Stimulated activated naive CD8-positive, alpha-beta T cell treated with anti-CD3 and anti-CD28 coated beads, Interleukin-15, amount 100 ng/mL, for 72 hours (primary cell): ENCODE measurements at places on chromosomes 11 and 22.

GRCh38 chr11:19199048-19199447, 2.7 kb downstream of the CSRP3 start:
- no peak for DNase-seq

DNA sequence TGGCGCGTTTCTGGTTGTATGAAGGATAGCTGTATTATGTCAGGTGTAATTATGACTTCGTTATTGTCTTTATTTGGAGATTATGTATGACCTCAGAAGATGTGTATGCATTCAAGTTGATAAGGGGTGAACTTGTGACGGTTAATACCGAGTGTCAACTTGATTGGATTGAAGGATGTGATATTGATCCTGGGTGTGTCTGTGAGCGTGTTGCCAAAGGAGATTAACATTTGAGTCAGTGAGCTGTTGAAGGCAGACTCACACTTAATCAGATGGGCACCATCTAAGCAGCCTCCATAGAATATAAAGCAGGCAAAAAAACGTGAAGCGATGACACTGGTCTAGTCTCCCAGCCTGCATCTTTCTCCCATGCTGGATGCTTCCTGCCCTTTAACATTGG, 15.3 kb upstream of the CD82 start:
- DNase-seq: no peak

- no peak for DNase-seq
Measured at GRCh38 chr11:117910525-117910924, 18.7 kb downstream of the TMPRSS13 start.

- DNase-seq: no peak
Measured at GRCh38 chr11:106785913-106786650, 232.2 kb downstream of the GUCY1A2 start.

DNA sequence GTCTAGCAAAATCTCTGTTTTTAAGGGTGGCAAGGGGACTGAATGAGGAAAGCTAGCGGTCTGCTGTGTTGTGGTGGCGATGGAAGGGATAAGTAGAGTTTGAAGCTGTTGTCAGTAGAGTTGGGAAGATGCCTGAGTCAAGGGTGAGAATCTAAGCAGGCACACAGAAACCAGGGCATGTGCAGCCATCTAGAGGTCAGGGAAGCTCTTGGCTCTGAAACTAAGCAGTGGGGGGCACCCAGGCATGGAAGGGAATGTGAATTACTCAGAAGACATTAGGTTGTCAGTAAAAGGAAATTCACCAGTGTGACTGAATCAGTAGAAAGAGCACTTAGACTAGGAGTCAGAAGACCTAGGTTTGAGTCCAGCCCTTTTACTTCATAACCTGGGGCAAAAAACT, 15.4 kb downstream of the BMAL1 start:
- DNase-seq: no peak

DNA sequence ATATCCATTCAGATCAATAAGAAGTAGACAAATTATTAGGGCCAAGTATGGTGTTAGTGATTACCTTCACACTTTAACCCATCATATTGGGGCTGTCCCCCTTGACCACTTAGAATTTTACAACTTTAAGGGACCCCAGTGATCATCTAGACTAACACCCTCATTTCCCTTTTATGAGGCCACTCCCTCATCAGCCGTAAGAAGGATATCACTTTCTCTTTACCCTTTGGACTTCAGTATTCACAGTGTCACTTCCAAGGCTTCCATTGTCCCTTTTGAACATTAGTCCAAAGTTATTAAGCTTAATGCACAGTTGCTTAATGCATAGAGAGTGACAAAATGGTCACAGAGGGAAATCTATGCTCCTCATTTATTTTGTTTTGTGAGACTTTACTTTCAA, 172.4 kb upstream of the MPPED2 start:
- no peak for DNase-seq

- DNase-seq: no peak
Measured at GRCh38 chr11:15507592-15507991, 392.9 kb downstream of the INSC start.

DNA sequence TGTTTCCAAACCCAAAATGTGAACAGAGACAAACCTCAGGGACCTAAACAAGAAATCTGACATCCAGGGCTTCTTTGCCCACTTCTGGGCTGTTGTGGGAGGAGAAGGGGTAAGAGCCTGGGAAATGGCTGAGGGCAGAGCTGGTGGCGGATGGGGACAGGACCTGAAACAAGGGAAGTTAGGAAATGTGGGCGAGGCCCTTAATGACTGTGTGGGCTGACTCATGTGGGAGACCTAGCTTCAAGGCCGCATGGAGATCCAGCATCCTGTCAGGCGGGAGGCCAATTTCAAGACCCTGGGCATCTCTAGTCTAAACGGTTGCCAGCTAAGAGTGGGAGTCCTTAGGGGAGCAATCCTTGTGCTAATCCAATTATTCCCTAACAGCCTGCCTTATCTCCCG, 2.1 kb upstream of the OAF start:
- no peak for DNase-seq

DNA sequence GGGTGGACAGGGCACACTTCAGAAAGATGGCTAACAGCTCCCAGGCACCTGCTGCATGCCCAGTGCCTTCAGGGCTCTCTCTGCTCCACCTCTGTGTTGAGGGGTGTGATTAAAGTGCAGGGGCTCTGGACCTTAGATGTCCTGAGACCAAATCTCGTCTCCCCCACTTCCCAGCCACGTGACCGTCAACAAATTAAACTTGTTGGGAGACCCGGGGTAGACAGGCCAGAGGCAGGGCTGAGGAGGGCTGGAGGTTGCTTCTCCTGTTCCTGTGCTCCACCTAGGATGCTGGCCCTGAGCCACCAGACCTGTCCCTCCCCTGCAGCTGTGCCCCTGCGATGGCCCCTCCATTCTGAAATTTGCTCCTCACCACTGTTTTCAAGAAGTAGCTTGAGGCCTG, 17.0 kb downstream of the NPTXR start:
- DNase-seq: no peak

GRCh38 chr11:104765401-104766095, 132.7 kb downstream of the CASP12 start:
- DNase-seq: no peak

- DNase-seq: peak; percentile 69
Measured at GRCh38 chr11:65919573-65920371, 546 bp downstream of the DRAP1 start.

- DNase-seq: no peak
Measured at GRCh38 chr11:105407101-105407500, 202.8 kb upstream of the GRIA4 start.

DNA sequence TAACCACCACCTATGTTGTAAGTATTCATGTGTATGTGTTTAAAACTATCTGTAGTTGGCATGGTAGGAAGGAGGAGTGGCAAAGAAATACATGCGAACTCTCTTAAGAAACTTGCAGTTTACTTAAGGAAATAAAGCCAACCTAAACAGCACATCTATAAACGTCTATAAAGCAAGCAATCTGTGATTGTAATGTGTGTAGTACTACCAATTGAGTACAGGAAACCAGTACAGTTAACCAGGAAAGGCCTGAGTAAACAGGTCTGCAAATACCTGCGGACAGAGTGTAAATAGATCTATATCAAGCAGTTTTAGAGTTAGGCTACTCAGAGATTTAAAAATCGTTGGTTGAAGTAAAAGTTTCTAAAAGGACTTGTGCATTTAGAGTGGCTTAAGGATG, 59.5 kb upstream of the AMOTL1 start:
- DNase-seq: no peak

DNA sequence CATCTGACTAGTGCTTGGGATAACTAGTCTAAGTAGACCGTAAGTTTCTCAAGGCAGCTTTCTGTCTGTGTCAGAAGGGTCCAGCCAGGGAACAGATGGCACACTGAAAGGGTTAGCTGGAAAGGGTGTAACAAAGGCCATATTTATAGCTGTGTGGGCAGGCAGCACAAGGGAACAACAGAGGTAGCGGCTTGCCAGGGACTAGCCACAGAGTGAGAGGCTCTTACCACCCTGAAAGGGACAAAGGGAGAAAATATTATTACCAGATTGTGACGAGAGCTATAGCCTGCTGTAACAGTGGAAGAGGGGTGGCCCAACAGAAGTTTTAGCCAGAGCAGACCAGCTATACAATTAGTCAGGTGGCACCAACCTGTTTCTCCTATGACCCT, 129.4 kb downstream of the CCDC34 start:
- no peak for DNase-seq

GRCh38 chr11:131688048-131688693, 317.8 kb downstream of the NTM start:
- peak; percentile 22 for DNase-seq

GRCh38 chr11:61683961-61684869, 4.0 kb downstream of the DAGLA start:
- no peak for DNase-seq

- peak; percentile 7 for DNase-seq
Measured at GRCh38 chr11:23112987-23113886, 253.0 kb upstream of the CCDC179 start.

GRCh38 chr22:49422701-49423100, 405.0 kb downstream of the BRD1 start:
- DNase-seq: no peak

- DNase-seq: no peak
Measured at GRCh38 chr11:106540001-106540400, 462.5 kb downstream of the AASDHPPT start.

- no peak for DNase-seq
Measured at GRCh38 chr22:48662476-48663135, 1165.1 kb downstream of the BRD1 start.

DNA sequence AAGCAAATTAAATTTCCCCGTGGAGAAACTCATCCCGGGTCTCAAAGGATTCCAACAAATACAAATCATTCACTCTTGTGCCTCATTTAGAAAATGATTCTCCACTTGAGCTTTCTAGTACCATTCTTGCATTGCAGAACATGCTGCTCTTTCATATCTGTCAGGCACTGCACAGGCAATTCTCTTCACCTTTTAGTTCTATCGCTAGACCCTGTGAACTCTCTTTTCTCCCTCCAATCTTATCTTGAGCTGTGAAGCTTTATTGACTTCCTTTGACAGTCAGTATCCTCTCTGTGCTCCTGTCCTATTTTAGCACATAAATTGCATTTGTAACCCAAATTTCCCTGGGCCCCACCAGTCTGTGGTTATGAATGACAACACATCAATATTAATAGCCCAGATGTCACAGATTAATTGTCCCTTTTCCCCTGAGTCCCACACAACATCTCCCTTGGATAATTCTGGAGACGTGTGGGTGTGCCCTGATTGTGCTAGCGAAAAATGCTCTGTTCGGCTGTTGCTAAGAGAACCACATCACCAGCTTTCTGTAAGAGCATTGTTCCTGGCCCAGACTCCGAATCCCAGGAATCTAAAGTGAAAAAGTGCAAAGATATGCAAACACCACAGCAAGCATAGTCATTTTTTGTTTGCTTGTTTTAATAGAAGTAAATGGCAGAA, 22.4 kb upstream of the SC5D start:
- DNase-seq: no peak

GRCh38 chr22:26038365-26038764, 130.9 kb upstream of the SEZ6L start:
- no peak for DNase-seq

GRCh38 chr11:17208257-17208999, 642 bp upstream of the PIK3C2A start:
- DNase-seq: peak; percentile 67

DNA sequence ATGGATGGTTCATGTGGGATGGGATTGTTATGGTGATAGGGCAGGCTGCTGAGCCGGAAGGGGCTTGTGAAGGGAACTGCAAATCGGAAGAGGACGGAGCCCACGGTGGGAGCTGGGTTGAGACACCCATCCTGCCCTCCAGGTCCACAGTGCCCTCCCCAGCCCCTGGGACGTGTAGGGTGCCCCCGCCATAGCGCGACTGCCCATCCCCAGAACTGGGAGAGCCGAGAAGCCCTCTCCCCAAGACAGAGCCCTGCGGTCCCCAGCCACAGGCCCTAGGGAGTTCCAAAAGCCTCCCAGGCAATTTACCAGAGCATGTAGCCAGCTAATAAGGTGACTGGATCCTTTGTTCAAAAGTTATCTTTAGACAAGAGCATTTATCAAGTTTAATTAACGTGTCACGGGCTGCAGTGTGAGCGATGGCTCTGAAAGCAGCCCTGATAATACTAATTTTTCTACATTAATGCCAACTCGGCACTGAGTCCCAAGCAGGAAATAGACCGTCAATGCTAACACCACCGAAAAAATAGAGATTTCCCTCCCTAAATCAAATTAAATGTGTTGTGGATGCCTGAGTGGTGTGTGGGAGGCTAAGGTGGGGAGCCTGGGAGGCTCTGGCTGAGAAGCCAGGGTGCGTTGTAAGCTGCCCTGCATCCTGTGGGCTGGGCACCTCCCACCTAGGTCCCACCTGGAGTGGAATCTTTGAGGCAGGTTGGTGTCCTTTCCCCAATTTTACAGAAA, 76.8 kb upstream of the RTL6 start:
- DNase-seq: no peak

DNA sequence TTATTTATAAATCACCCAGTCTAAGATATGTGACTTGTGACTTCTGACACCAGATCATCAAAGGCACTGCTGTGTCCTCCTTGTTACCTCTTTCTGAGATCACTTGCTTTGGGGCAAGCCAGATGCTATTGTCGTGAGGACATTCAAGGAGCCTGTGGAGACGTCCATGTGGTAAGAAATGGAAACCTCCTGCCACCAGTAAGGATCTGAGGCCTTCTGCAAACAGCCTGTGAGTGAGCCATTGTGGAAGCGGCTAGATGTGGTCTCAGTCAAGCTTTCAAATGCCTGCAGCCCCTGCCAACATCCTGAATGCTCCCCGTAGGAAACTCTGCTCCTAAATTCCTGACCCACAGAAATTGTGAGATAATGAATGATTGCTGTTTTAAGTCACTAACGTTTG, 11.7 kb upstream of the RDX start:
- DNase-seq: no peak

DNA sequence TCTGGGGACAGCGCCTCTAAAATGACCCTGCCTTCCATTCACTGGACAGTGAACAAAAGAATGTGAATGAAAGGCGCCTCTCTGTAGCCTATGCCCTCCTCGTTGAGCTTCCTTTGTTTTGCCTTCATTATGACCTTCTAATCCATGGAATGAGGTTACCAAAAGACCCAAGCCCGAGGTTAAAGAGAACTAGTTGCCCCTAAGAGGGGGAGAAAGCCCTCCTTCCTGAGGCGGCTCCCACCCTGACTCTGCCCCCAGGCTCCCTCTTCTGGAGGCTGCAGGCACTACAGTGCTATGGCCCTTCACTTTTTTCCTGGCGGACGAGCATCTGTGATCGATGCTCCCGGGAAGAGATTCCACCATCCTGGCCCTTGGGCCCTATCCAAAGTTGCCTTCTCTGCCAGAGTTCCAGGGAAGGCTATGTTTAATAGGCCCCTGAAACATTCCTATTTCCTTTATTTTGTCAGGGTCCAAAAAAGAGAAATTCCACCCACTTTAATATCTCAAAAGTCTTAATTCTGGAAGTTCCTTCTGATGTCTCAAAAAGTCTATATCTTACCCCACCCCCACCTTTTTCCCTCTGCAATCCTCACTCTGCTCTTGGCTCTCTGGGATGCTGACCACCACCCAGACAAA, 147.3 kb downstream of the FEZ1 start:
- peak; percentile 34 for DNase-seq
